Right renal pelvis (tissue), 4 donors: ENCODE measurements at places on chromosomes 1 and 21.

- no peak for DNase-seq
Observed at GRCh38 chr1:200867018-200867811, 5.6 kb upstream of the GPR25 start.

DNA sequence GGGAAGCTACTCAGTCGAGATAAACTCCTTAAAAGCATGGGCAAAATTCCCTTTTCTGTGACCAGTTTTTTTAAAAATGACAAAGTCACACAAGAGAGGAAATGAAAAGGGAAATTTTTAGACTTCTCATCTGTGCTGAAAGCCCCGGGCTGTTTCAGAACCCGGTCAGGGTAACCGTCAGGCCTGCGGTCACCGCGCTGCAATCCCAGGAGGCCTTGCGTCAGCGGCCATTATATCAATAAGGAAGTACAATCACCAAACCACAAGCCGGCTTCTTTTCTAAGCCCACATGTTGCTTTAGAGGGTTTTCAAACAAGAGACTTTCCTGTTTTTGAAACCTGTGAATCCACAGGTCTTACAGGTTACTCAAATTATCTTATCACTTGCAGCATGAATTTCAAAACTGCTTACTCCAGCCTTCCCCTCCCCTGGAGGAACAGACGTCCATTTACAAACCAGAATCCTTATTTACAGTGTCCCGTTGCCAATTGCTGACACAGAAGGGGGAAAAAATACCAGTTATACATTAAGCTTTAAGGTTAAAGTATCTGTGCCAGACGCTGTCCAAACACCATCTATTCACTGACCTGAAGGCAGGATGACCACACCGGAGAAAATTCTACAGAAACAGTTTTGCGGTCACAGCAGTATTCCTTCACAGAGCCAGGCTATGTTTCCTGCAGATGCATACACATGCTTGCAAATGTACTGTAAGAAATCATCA is 165.3 kb downstream of the TOMM20 start:
- no peak for DNase-seq

DNA sequence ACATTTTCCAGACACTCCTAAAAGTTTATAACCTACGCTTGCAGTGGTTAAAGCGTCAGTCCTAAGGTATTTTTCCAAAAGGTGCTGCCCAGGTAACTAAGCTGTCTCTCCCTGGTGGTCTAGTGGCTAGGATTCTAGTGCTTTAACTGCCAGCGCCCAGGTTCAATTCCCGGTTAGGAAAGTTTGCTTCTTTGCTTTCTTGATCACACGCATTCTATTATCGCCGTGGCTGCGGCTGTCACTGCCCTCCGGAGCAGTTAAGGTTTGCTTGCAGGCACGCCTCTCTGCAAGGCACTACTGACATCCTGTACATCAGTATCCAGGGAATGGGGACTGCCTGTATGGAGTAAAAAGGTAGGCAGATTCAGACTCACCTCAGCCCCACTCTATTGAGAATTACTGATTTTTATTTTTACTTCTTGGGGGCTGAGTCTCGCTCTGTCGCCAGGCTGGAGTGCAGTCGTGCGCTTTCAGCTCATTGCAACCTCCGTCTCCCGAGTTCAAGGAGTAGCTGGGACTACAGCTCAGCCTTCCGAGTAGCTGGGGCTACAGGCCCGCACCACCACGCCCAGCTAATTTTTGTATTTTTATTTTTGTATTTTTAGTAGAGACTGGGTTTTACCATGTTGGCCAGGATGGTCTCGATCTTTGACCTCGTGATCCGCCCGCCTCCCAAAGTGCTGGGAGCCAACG is 53.2 kb upstream of the CFAP126 start:
- DNase-seq, result no peak

DNA sequence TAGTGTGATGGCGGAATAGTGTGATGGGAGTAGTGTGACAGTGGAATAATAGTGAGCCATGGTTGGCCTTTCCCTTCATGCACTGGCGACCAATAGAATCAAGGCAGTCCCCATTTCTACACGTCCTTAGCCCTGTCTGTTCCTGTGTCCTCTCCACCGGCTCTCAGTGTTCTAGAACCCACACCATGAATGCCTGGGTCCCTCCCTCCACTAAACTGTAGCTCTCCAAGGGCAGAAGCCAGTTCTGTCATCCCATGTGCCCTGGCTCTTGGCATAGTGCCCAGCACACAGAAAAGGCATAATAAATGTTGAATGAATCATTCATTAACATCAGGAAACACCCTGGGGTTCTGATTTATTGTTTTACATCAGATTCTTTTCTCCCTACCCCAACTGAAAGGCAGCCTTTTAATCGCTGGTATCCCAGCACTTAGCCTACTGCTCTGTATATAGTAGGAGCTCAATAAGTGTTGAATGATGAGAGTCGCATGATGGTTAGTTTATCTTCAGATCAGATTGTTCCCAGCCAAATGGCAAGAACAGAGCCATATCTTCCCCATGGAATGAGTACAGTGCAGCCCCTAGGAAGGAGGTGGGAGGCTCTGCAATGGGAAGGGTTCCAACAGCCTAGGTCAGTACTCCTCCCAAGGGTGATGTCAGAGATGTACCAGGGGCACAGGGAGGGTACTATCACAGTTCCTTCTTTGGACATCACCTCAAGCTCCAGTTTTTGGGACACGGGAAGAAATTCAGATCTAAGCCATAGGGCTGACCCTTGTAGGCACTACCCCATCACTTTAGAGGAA is 325.7 kb downstream of the HHAT start:
- DNase-seq, result no peak

DNA sequence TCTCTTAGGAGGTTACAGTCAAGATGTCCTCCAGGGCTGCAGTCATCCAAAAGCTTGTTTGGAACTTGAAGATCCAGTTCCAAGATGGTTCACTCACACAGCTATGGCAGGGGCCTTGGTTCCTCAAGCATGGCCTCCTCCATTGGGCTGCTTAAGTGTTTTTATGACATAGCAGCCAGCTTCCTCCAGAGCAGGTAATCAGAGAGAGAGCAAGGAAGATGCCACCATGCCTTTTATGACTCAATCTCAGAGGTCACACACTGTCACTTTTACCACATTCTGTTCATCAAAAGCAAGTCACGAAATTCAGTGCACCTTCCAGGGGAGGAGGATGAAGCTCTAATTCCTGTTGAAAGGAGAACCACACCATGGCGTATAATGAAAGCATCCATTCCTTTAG is 17.1 kb downstream of the ELAPOR1 start:
- DNase-seq, result no peak
